T-helper 2 cell (primary cell): ENCODE measurements at places on chromosomes 2 and 18.
A peak's percentile ranks its signal among the peaks of the same experiment; 100 is the strongest.

DNA sequence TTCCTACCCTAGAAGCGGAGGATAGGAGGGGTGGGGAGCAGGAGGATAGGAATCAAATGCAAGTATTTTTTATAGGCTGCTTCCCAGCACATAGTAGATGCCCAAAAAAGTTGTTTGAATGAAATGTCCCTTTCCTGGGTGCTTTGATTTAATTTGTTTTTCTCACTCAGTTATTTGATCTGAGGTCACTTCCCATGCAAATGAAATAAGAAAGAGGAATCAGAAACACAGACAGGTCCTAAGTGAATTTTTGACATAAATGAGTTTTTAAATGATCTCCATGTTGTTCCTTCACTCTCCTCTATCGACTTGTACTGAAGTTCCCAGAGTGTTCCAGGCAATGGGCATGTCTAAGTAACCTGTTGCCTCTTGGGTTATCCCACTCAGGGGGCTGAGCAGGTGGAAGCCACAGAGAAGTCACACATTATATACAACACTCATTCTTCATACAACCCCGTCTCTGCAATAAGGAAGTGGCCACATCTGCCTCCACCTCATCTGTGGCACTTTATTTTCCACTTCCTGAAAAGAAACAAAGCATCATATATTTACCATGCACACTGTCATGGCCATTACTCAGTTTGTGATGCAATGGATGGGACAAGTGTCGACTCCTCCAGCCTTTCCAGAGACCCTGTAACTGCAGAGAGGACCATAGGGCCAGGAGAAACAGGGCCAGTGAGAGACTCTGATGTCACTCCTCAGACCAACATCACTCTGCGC lies 81.9 kb upstream of the ZNF397 start:
- DNase-seq, result no peak

DNA sequence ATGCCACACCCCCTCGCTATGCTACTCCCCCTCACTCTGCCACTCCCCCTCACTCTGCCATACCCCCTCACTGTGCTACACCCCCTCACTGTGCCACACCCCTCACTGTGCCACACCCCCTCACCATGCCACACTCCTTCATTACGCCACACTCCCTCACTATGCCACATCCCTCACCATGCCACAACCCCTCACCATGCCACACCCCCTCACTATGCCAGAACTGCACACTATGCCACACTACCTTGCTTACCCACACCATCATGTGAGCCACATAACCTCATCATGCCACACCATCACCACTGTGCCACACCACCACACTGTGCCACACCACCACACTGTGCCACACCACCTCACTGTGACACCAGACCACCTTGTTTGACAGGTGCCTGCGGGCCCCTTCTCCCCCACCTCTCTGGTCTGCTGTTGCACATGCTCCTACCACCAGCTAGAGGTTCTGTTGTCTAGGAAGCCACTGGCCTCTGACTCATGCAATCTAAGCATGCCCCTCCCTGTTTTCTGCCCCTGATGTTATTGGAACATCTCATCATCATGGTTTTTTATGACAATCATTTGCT lies 22.0 kb downstream of the MARCHF4 start:
- DNase-seq, result peak; percentile 72

GRCh38 chr2:168782271-168782670 lies 20.2 kb upstream of the NOSTRIN start:
- DNase-seq, result no peak

DNA sequence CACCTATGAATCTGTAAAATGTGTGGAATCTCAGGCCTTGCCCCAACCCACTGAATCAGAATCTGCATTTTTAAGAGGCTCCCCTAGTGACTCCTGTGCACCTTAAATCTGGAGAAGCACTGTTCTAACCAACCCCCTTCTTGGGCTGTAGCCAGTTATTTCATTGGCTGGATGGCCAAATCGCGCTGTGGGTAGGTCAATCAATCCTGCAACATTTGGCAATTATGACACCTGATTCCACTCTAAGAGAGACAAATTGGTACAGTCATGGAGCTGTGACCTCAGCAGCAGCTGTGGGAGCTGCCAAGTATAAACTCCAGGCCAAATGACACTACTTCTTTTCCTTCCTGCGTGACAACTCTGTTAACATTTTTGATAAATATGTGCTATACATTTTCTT lies 208.7 kb downstream of the CLIP4 start:
- DNase-seq, result no peak

GRCh38 chr18:41579185-41579584 lies 375.8 kb upstream of the PIK3C3 start:
- DNase-seq, result no peak

DNA sequence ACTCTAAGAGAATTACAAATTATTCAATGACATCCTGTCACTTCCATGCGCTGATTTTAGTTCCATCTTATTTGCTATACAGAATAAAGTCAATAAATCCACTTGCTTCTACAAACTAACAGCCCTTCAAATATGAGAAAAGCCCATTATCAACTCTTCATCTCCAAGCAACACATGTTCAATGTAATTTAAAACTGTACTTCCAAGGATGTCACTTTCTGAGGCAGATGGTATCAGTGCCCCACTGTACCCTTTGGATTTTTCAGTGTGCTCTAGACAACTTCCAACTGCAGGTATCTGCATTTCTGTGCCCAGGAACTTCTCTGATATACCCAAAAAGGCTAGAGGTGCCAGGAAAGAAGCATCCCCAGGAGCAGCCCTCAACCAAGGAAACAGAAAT lies 87.6 kb downstream of the SMAD2 start:
- no peak for DNase-seq
